ENCODE measurements at places on chromosomes 12 and 14. TPM values are rescaled to one million over a fixed set of nuclear protein-coding genes. Genes with fewer than 3 reads are reported as not detected.

DNA sequence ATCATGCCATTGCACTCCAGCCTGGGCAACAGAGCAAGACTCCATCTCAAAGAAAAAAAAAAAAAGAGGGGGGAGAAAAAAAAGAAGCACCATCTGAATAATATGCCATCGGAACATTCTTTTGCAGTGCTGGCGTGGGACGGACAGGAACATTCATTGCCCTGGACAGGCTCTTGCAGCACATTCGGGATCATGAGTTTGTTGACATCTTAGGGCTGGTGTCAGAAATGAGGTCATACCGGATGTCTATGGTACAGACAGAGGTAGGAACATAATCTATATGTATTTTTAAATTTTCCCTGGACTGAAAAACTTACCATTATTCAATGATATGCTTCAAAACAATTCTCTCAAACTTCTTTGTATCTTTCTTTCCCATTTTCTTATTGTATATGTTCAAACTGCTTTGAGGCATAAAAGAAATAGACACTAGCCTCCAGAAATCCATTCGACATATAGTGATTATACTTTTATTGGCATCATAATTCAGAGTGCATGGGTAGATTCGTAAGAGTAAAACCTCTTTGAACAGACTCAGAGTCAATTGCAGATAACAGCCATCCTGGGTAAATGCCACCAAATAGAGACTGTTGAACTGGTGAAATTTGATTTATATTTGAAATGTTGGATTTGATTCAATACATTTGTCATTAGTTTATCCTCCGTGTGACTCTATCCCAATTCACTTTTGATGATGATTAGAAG lies 199.7 kb downstream of the EPS8 start:
- DNase-seq = no peak

DNA sequence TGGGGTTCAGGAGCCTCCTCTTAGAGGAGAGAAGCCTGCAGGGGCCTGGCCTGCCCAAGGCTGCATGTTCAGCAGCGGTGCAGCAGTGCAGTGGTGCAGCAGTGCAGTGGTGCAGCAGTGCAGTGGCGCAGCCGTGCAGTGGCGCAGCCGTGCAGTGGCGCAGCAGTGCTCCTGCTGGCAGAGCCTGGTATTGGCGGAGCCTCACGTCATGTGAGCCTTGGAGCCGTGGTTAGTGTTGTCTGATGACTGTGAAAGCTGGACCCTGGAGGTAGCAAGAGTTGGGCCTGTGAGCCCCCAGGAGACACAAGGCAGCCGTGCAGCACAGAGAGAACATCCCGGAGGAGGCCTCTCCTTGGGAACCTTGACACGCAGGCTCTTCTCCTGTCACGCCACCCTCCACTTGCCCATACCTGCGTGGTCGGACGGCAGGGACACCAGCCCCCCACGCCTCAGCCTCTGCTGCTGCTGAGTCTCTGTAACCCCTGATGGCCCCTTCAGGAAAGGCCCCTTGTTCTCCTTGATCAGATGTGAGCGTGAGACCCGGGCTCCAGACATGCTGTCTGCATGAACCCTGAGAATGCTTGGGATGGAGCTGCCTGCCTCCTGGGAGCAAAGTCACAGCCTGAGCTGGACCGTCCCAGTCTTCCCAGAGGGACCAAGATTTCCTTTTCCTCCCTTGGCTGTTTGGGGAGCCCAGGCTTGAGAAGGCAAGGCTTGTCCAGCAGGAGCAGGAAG lies 193.7 kb downstream of the KIF26A start:
- DNase-seq = no peak

DNA sequence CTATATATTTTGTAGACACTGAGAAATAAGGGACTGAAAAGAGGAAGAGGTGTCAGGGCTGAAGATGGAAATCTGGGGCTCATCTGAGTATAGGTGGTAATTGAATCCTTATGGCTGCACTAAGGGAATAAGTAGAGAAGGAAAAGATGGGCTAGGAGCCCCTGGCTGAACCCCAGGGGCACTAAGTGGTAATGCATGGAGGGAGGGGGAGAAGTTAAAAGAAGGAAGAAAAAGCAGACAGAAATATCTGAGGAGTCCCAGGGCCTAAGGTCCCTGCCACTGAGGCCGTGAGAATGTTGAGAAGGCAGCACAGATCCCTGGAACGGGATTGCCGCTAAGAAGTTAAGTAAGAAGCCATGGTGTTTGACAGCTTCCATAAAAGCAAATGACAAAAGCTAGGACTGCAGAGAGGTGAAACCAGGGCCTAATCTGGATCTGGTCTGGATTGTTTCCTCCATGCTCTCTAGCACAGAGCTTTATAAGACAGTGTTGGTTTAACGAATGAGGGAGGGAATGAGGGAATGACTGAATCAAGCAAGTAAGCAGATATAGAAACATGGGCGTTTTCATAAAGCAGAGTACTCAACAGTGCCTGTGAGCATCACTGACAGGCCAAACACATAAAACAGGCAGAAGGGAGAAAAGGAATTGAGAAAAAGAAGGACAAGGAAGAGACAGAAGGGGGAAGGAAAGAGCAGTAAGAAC lies 92.9 kb downstream of the HMGA2 start:
- DNase-seq = no peak

DNA sequence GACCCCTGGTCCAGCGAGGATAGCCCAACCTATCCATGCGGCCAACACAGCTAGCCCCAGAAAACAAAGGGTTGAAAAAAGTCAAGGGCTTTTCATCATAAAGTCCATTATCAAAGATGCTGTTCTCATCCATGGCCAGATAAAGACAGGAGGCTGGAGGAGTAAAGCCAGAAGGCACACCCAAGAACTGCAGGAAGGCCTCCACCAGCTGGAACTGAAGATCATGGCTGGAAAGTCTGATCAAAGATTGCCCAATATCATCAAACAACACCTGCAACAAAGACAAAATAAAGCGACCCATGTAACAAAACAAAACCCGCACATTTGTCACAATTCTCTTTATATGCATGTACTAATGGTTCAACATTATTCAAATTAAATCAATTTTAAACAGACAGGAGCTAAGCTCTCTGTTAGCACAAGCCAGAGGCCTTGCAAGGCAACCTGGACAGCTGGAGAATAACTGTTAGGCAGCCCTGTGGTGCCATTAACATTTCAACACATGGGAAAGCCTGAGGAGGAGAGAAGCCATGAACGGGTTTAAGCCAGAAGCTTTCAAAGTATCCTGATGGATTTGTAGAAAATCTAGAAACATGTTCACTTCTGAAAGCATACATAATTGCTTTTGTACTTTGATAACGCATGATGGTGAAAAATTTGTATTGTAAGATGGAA lies 34.1 kb downstream of the PSMC1 start:
- no peak for DNase-seq

- no peak for DNase-seq
Measured at GRCh38 chr14:45204241-45204640, 48.8 kb downstream of the MIS18BP1 start.

- DNase-seq = no peak
Measured at GRCh38 chr14:100092832-100093231, 27.6 kb downstream of the EVL start.

GRCh38 chr14:96648506-96649326 lies 146.5 kb downstream of the PAPOLA start:
- no peak for DNase-seq

GRCh38 chr12:130582286-130582685 lies 133.8 kb downstream of the RIMBP2 start:
- DNase-seq = no peak

DNA sequence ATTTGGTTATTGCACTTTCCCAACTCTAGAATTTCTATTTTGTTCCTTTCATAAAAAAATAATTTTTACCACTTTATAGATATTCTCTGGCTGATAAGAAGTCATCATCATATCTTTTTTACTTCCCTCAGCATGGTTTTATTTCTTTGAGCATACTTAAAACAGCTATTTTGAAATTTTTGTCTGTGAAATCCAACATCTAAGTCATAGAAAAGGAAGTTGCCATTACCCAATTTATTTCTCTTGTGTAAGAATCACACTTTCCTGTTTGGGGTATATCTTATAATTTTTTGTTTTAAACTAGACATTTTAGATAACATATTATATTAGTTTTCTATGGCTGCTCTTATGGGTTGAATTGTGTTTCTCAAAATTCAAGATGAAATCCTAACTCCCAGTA lies 400.2 kb upstream of the OR4E1 start:
- no peak for DNase-seq

DNA sequence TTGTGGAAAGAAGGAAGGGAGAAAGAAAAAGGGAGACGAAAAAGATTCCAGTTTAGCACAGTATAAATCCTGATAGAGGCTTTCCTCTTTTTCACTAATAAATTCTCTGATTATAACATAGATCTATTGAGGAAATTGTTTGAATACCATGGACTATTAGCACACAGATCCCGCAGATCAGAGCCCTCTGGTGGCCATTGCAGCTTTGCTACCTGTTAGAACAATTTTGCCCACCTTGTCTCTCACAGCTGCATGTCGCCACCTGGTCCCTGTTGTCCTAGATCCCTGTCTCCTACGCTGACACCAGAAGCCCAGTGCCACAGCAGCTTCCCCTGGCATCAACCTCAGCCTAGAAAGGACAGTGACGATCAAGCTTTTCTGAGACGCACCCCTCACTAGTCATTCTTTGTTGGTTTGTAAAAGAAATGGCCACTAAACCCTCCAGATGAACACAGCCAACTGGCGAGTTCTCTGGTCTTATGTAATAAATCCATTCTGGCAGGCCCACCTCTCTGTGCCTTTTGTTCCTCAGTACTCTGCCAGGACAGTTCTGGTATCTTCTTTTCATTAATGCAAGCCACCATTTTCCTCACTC lies 9.9 kb downstream of the GPHB5 start:
- no peak for DNase-seq

DNA sequence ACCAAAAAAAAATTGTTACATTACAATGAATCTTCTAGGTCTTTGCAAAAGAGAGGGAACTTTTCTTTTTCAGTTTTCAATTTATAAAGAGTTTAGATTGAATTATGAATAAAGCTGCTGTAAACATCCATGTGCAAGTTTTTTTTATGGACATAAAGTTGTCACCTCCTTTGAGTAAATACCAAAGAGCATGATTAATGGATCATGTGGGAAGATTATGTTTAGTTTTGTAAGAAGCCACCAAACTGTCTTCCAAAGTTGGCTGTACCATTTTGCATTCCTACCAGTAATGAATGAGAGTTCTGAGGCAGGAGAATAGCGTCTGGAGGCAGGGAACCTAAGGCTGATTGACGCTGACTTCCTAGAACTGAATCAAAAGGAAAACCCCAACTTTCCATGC lies 30.2 kb downstream of the LEMD3 start:
- DNase-seq = no peak

DNA sequence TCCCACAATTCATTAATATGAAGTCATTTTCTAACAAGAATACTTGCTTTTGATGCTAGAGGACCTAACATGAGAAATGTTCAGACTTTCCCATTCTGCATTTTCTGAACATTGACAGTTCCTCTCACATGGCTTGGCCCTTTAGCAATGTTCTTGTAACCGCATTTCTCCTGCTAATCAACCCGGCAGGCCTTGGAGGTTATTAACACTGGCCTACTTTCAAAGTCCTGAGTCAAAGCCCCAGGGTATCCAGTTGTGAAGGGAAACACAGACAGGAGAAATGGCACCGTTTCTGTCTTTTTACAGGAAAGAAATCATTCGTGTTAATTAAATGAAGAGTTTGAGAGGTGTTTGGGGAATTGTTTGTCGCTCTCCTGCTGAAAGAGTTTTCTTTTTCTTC lies 446.5 kb upstream of the MIS18BP1 start:
- DNase-seq = no peak

DNA sequence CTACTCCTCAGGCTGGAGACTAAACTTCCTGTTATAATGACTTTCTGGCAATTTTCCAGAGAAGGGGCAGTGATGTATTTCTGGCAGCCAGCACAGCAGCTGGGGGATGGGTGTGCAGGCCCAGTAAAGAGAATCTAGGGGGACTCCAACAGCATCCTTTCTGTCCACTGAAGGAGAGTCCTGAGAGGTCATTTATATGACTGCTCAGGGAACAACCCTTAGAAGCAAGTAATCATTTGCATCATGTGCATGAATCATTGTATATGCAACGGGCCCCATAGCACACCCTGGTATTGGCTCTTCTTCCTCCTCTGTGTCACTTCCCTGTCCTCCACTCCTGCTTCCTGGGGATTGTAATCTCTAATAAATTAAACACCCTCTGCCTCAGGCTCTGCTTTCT lies 493.8 kb downstream of the RPS29 start:
- no peak for DNase-seq

DNA sequence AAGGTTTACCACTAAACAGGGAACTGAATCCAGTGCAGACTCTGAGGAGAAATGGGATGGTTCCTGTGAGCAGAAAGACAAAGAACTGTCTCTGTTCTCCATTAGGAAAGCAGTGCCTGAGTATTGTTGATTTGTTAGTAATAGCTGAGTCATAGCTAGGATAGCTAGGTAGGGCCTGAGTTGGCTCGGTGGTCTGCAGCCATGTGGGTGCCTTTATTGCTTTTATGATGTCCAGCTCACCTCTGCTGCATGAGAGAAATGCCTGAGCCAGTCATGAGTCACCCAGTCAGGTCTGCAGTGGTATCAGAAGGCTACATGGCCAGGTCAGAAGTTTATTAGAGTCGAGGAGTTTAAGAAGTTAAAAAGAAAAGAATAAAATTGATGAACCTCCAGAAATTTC lies 24.2 kb downstream of the TRHDE start:
- no peak for DNase-seq

- no peak for DNase-seq
Measured at GRCh38 chr12:112584266-112584722, 165.5 kb downstream of the PTPN11 start.

- no peak for DNase-seq
Measured at GRCh38 chr12:2877953-2878732, 1.1 kb downstream of the RHNO1 start.

- DNase-seq = no peak
Measured at GRCh38 chr12:124675881-124676713, 108.7 kb upstream of the NCOR2 start.

GRCh38 chr12:2171672-2172426 lies 119.1 kb downstream of the CACNA1C start:
- DNase-seq = no peak

DNA sequence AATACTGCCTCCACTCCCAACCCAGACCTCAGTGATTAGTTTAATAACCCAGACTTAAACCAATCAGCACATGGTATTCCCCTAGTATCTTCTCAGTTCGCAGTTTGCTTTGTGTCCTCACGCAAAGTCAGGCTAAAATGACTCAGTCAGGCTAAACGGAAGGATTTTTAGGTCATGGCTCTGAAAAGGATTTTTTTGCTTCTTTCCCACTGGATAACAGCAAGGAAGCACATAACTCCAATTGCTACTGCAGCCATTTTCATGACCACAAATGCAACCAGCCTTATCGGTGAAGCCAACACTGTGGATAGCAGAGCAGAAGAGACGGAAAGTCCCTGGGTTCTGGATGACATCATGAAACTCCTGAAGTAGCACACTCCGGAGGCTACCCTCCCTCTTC lies 67.7 kb downstream of the ZC3H14 start:
- DNase-seq = no peak

The CLBA1 gene
- total RNA-seq = 1.9 TPM

The SRRM4 gene
- 0.43 TPM for total RNA-seq

The NR1H4 gene
- total RNA-seq = not detected

The CCND2 gene
- 214 TPM for total RNA-seq

The RIPK3 gene
- total RNA-seq = 4.2 TPM

The GNB3 gene
- total RNA-seq = 4.0 TPM

The MUCL1 gene
- total RNA-seq = not detected

The BHLHE41 gene
- total RNA-seq = 34.5 TPM

The TOMM20L gene
- not detected for total RNA-seq
